NCI-H226 (cell line): ENCODE measurements at places on chromosomes 6 and 20.

GRCh38 chr6:91704531-91704930 lies 1117.7 kb upstream of the MAP3K7 start:
- DNase-seq, result peak; percentile 6

DNA sequence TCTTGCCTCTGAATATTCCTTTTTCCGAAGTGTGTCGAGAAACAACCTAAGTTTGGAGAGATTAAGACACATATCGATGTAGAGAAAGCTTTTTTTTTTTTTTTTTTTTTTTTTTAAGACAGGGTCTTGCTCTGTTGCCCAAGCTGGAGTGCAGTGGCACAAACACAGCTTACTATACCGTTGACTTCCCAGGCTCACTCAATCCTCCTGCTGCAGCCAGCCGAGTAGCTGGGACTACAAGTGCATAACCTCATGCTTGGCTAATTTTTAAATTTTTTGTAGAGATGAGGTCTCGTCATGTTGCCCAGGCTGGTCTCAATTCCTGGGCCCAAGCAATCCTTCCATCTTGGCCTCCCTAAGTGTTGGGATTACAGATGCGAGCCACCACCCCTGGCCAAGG lies 21.4 kb downstream of the SLC17A5 start:
- DNase-seq, result no peak

DNA sequence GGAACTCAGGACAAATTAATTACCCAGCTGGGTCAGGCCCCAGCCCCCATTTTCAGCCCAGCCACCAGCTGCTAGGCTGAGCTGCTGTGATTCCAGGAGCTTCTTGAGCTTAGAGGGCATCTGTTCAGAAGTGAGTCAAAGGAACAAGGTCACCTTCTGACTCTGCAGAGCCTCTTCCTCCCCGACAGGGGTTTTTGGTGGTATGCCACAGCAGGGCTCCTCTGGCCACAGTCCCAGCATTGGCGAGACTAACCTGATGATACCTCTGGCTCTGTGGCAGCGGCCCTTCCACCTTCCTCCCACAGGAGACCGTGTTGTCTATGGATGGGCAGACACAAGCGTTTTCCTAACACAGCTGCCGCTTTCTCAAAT lies 39.7 kb downstream of the ZC3H12D start:
- no peak for DNase-seq

DNA sequence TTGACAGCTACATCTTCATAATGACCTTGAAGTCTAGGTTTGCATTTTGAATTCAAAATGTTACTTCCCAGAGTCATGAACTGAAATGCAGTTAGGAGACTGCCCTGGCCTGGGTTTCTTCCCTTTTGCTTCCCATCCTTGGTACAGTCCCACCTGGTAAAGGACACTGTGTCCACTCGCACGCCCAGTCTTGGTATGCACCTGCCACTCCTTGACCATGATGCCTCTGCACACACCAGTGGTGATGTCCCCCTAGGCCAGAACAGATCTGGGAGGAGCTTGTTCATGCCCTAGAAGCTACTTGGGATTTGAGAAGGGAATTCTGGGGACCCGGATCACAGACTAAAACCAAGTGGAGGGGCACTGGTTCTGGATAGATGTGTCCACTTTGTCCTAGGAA lies 3.6 kb downstream of the PPP1R14C start:
- DNase-seq, result no peak

DNA sequence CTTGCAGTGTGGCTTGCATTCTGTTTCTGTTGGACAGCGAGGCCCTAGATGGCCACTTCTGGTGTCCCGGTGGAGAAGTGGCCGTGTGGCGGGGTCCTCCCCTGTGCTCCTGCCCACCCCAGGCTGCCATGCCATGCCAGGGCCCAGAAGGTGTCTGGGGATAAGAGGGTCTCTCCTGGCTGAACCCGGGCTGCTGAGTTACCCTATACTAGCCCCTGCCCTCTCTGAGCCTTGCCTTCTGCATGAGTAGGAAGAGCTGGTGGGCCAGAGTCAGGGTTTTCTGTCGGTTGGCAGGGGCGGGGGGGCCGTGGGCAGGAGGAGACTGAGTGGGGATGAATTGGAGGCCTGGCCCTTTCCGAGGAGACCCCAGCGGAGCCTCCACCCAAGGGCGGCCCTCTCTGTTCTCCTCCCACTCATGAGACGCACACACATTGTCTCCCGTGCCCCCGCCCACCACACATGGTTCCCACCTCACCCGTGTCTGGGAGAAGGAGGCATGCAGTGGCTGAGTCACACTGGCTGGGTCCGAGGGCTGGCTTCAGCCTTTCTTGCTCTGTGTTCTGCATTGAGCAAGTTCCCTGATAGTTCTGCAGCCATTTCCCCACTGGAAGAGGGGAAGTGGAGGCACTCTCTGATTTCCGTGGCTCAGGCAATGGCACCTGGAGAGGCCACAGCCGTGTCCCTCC lies 24.6 kb downstream of the VSTM2L start:
- DNase-seq, result no peak

DNA sequence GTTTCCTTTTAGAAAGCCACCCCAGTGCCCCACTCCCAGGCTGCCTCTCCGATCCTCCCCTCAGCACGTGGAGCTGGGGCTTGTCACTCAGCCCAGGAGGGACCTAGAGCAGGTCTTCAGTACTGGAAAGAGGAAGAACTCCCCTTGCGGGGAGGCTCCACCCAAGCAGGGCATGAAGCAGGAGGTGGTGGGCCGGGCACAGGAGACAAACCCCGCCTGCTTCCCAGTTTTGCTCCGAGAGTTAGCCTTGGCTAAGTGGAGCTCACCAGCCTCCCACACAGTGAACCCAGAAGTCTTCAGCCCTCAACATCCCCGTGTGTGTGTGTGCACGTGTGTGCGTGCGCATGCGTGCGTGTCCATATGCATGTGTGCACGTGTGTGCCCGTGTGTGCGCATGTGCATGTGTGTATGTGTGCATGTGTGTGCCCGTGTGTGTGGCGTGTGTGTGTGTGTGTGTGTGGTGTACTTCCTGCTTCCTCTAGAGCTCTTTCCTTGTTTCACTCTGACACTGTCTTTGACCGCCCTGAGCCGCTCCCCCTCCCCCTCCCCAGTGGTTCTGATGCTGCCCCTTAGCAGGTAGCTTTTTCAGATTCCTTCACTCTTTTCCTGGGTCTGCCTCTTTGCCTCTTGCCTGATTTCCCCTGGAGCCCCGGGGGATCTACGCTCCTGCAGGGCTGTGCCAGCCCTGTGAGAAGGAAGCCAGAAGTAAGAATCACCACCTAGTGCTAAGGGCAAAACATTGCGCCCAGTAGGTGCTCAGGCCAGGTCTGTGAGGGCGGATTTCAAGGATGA lies 239.8 kb downstream of the CDC5L start:
- no peak for DNase-seq

- no peak for DNase-seq
Observed at GRCh38 chr6:62465206-62465605, 179.2 kb upstream of the KHDRBS2 start.

DNA sequence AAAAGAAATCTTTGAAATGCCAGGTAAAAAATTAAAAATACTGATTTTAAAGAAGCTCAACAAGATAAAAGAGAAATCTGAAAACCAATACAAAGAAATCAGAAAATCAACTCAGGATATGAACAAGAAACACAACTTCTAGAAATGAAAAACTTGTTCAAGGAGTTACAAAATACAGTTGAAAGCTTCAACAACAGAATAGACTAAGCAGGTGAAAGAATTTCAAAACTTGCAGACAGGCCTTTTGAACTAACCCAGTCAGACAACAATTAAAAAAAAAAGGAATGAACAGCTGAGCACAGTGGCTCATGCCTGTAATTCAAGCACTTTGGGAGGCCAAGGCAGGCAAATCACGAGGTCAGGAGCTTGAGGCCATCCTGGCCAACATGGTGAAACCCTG lies 57.8 kb downstream of the PDSS2 start:
- DNase-seq, result no peak

GRCh38 chr20:3413393-3413889 lies 6.0 kb upstream of the DNAAF9 start:
- DNase-seq, result no peak

- DNase-seq, result no peak
Observed at GRCh38 chr6:105251689-105252088, 71.9 kb upstream of the POPDC3 start.

GRCh38 chr20:35992713-35993335 lies 24.4 kb downstream of the CNBD2 start:
- peak; percentile 33 for DNase-seq

- no peak for DNase-seq
Observed at GRCh38 chr6:108715832-108716231, 132.4 kb upstream of the ARMC2 start.

DNA sequence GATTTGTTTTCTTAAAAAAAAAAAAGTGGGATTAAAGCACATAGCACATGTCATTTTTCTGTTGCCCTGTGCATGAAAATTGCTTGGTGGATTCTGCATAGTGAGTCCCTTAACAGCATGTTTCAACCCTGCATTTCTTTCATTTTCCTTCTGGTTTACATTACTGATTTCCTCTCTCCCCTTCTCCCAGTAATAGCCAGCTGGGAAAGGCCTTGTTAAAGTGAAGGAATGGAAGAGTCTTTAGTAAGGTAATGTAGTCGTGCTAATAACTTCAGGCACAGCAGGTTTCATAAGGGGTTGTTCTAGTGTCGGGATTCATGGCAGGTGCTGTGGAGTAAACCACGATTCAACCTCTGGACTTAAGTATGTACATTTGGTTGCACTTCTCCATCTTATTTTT lies 202.4 kb downstream of the FARS2 start:
- DNase-seq, result no peak

DNA sequence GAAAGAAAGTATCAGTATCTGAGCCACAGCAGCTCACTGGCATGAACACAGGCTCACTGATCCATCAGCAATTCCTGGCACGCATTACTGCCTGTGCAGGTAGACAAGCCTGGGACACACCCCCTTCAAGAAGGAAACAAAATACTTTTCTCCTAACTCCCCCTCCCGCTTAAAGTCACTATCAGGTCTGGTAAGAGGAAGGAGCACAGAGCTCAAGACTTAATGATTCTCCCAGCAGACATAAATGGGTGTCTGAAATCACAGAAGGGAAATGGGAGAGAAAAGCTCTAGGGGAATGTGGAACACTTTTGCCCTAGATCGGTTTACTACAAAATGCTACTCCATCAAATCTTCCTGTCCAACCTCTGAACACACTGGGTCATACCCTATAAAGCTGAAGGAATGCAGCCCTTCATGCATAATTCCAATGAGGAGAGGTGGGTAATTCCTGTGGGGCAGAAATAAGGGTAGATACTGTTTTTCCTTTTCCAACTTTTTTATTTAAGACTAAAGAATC lies at the start of gene ADGRF1:
TSS of gene ADGRF1 (minus strand) at position 58 of the 517 bp plus-strand sequence. CDS start 13,271 bp downstream, outside the sequence.
- DNase-seq, result no peak

DNA sequence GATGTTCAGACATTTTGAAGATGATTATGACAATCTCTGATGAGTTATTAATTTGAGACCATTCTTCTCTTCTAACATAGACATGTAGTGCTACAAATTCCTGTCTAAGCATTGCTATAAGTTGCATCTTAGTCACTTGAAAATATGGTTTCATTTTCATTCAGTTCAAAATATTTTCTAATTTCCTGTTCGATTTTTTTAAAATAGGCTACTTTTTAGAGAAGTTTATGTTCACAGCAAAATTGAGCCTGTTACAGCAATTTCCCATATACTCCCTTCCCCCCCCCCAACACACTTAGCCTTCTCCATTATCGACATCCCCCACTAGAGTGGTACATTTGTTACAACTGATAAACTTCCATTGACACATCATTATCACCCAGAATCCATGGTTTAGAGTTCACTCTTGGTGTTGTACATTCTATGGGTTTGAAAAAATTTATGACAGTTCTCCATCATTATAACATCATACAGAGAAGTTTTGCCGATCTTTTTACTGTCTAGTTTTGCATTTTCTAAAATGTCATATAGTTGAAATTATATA lies 31.2 kb downstream of the PLAGL1 start:
- DNase-seq, result no peak

- DNase-seq, result no peak
Observed at GRCh38 chr20:62234339-62234738, 4.0 kb upstream of the OSBPL2 start.
